ENCODE measurements at places on chromosomes 11 and 22.

GRCh38 chr11:65915821-65916251, 3.0 kb downstream of the C11orf68 start:
- DNase-seq = peak; percentile 89

- DNase-seq = no peak
These were observed 26.2 kb downstream of the FSHB start for GRCh38 chr11:30257058-30257457.

- peak; percentile 32 for DNase-seq
These were observed 1.3 kb downstream of the PACS1 start for GRCh38 chr11:66071381-66071801.

- DNase-seq = no peak
These were observed 62.0 kb downstream of the STK33 start for GRCh38 chr11:8531982-8532381.

DNA sequence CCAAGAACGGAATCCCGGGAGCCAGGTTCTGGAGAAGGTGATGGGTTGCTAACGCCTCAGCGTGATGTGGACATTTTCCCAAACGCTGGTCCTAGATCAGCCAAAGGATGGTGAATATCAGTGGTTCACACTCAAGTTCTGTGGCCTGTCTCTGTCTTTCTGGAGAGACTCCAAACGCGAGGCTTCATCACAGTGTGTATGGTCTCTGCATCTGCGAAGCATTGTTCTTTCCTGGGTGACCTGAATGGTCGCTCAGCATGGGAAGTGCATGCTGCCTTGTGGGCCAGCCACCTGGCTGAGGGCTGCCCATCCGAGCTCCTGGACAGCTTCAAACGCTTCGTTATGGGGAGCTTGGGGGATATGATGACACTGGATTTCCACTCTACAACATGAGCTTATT, 810.0 kb downstream of the TBC1D22A start:
- DNase-seq = no peak

DNA sequence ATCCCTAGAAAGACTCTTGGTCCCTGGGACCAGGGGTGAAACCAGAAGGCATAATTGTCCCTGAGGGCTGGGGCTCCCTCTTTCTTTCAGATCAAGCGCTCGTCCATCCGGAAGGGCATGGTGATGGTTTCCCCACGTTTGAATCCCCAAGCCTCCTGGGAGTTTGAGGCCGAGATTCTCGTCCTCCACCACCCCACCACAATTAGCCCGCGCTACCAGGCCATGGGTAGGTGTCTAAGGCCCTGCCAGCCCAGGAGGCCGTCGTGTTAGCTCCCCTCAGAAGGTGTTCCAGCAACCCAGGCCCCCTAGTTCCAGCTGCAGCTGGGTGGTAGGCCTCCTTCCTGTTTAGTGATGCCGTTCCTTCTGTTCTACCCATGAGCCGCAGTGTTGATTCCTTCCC, 21.4 kb downstream of the GTPBP1 start:
- DNase-seq = no peak

GRCh38 chr11:76947800-76948199, 86.4 kb upstream of the B3GNT6 start:
- DNase-seq = no peak

- DNase-seq = no peak
These were observed 174.6 kb downstream of the CTTN start for GRCh38 chr11:70572974-70573260.

DNA sequence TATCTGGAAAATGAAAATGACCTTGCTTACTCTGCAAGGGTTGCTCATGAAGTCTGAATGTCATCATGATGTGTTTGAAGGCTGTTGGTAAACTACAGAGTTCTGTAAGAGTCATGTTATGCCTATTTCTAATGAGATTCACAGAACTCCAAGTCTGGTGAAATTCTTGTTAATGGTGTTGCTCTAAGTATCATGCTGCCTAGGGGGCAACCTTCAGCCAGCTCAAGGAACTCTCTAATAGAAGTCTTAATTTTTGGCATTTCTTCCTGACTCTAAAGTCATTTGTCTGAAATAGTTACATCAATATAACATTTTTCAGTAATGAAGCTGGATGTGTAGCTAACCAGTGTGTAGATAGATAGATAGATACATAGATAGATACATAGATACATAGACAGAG, 302.8 kb downstream of the FAT3 start:
- DNase-seq = no peak

DNA sequence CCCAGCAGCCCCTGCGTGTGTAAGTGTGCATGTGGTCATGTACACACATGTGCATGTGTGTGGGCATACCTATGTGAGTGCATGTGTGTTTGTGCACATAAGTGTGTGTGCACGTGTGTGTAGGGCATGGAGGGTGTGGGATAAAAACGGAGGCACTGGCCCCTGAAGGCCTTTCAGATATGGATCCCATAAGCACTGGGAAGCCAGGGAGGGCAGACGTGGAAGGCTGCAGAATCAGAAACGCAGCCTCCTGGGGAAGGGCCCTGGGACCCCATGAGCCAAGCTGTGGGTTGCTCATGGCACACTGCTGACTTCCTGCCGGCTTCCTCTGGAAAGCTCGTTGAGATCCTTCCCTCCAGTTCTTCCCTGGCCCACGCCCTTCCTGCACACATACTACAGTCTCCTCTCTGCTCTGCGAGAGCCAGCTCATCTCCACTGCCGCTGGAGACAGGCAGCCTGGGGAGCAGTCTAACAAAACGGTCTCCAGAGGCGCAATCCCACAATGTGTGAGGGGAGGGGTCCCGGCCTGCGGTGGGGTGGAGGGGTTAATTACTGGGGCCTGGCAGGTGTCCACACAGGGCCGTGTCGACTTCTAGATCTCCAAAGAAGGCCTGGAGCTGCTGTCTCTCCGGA, 435.2 kb upstream of the B3GAT1 start:
- DNase-seq = no peak

DNA sequence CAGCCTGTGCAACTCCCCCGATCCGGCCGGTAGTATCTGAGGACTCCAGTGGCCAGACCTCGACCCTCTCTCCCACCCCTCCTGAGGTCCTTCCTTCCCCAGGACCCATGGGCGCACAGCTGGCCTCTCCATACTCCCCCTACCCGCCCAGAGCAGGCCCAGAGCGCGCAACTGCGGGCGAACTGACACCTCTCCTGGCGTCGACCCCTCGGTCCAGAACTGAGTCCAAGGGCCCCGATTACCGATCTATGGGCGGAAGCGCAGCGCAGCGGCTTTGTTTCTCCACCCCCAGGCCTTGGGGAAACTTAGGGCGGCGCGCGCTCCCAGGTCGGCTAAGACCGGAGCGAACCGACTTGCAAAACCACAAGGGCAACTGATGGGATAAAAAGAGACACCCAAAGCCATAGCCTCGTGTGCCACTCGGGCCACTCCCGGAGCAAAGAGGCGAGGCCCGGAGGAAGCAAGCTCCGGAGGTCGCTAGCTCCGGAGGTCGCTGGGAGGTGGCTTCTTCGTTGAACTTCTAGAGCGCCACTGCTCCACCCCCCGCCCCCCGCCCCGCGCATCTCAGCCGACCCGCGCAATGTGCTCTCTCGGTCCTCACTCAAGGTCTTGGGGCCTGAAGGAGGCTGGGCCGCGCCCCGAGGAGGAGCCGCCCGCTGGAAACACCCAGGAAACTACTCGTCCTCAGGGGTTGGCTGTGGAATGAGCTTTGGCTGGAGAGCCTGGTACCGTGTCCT, 9.8 kb upstream of the ALX4 start:
- DNase-seq = peak; percentile 55

DNA sequence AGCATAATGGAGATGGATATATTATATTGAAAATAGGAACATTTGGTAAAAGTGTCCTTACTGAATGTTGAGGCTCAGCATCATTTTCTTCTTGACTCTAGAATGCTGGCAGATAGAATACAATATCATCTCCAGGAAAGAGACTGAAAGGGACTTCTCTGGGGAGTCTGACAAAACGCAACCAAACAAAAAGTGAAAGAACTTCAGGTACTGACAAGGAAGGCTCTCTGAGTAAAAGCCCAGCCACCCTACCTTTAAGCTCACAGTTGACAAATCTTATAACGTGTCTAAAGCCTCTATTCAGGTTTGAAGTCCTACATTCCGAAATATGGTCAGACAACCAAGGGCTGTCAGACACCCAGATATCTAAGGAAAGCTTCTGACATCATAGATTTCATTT, 590.8 kb downstream of the SOX6 start:
- DNase-seq = no peak

DNA sequence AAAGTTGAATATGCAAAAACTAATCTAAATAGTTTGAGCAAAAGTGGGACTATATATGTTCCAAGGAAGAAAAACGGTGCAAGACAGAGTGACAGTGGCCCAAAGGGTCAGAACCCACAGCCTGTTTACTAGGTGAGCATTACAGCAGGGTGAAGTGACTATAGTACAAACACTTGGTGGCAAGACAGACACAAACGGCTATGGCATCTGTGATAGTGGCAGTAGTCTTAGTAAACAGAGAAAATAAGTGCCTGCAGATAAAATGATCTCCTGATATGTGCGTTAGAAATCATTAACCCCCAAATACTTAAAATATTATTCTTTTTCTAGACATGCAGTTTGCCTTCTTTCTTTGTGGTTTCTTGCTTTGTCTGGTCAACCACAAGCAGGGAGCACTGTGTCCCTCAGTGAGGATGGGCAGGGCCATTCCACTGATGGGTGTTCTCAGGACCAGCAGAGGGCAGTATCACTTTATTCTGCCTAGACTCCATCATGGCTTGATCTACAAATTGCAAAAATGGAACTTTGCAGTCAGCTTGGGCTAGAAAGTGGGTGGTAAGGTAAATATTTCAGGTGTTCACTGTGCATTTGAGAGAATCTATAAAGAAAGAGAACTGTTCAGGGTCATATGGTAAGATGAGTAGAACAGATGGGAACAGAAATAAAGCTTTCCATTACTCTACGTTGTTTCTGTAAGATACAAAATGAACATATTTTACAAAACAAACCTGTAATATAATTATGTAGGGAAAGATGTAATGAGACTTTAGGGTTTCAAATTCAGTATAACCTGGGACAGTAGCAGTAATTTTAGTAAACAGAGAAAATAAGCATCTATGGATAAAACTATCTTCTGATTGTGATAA, 198.2 kb downstream of the SWAP70 start:
- peak; percentile 75 for DNase-seq

DNA sequence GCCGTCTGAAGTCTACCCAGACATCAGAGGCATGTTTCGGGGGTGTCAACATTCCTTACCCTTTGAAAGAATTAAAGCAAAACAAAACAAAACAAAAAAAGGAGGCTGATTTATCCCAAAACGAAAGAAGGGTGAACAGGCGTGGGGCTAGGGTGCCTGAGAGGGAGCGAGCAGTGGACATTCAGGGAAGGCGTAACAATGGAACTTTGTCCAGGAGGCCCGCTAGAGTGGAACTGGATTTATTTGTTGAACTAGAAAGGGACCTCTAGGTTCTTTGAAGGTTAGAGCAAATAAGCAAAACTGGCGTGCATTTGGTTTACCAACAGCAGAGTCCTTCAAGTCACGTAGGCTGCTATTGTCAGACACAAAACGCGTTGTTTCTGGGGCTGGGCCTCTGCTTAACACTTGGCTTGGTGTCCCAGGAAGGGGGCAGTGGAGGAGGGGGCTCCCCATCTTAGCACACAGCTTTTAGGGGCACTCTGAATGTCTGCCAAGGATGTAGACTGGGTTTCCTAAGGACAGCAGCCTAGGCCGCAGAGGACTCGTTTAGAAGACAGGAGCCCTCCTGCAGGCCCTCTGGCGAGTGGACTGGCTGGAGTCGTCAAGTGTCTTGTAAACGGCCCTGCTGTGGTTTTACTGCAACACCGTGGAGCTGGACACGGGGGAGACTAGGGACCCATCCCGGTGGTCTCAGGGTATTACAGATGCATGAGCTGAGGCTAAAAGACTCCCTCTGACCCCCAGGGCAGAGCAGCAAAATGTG, 203.7 kb upstream of the SORL1-AS1 start:
- no peak for DNase-seq

GRCh38 chr22:27724157-27724556, 77.4 kb downstream of the MN1 start:
- no peak for DNase-seq

DNA sequence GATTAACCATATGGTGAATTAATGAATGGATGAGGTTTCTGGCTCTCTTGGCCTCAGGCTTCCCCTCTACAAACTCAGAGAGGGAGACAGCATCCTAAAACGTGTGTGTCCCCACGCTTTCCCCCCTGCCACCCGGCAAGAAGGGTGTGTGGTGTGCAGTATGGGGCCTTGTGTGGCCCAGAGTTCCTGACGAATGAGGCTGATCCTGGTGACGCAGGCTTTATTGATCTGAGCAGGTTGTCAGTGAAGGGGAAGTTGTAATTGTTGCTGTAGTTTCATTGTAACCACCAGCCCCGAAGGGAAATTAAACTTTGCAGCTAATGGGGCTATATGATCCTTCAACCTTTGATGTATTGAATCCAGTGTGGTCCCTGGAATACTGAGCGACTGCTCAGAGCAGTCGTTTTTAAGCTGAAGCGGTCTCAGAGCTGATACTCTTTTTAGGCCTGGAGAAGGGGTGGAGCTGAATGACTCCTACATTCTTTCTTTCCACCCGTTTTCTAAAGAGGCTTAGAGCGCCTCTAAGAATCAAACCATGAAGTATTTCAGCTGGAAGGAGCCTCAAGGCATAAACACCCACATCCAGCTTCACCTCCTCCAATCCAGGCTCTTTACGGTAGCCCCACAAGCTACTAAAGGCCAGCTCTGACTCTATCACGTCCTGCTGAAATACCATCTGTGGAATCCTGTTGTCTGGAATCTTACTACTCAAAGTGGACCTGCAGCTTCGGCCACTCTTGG, 284.7 kb downstream of the MIAT start:
- DNase-seq = peak; percentile 79

DNA sequence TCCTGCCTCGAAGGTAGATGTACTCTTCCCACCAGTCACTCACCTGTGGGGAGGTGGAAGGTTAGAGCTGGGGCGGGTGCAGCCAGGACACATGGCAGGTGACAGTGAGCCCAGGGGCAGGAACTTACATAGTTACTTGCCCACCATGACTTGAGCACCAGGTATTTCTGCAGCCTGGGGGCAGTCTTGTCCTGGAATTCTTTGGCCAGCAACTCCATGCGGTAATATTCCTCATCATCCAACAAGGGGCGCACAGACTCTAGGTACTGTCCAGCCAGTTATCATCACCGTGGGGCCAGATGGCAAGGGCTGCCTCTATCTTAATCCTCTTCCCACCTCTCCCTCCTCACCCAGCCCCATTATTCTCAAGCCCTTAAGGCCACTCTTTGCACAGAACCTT, 2.2 kb downstream of the CPT1B start:
- DNase-seq = peak; percentile 73

- no peak for DNase-seq
These were observed 61.3 kb upstream of the CHORDC1 start for GRCh38 chr11:90284171-90284570.

- no peak for DNase-seq
These were observed 62.5 kb downstream of the PPP6R3 start for GRCh38 chr11:68523033-68523432.

GRCh38 chr11:111697933-111698371, 68.2 kb downstream of the PPP2R1B start:
- DNase-seq = no peak

All from ELF-1 (cell line).